Fibroblast of mammary gland (primary cell): ENCODE measurements at places on chromosomes 11 and 22.

- DNase-seq: peak; percentile 11
These were observed 75.9 kb downstream of the FAM83F start for GRCh38 chr22:40070701-40071100.

DNA sequence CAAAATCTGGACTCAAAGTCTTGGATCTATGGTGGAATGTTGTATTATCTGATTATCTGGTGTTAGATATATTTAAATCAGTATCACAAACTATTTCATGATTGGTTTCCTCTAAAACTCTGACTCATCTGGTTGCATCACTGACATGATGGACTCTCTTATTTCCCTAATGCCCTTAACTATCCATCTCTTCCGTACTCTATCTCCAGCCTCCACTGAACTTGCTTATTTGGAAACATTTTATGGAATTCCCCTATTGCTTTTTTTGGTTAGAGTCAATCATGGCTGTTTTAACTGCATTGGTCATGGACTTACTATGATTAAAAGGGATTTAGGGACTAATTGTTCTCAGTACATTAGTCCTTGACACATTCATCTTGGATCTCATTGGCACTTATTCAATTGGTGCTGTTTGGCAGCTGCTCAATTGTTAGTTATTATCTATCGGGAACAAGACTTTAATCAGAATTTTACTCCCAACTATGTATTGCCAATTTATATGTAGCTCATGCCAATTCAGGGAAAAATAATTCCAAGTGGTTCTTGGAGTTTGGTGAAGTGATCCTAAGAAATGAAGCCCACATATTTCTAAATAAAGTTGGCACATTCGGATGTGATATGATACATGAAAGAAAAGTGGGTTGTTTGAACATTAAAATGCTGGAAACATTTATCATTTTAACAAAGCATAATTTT, 942.0 kb upstream of the CCDC90B start:
- DNase-seq: peak; percentile 46

GRCh38 chr11:34928268-34928959, 12.0 kb downstream of the PDHX start:
- no peak for DNase-seq

- no peak for DNase-seq
These were observed 8.3 kb downstream of the ATP5MGL start for GRCh38 chr22:42632096-42632495.

GRCh38 chr22:27545085-27545484, 256.5 kb downstream of the MN1 start:
- no peak for DNase-seq
